ENCODE measurements at places on chromosomes 6 and 20. TPM values are rescaled to one million over a fixed set of nuclear protein-coding genes. Genes with fewer than 3 reads are reported as not detected.

TRIM38 gene
- total RNA-seq, result 4.3 TPM

ADAM33 gene
- not detected for total RNA-seq

TFAP2D gene
- not detected for total RNA-seq

ARMC12 gene
- total RNA-seq, result 0.34 TPM

TNFRSF6B gene
- 7.2 TPM for total RNA-seq

AAR2 gene
- total RNA-seq, result 48.4 TPM

OR2B6 gene
- total RNA-seq, result not detected
